ENCODE measurements at places on chromosomes 1 and 21. TPM values are rescaled to one million over a fixed set of nuclear protein-coding genes. Genes with fewer than 3 reads are reported as not detected.
A peak's percentile ranks its signal among the peaks of the same experiment; 100 is the strongest.

Gene TACSTD2
- total RNA-seq, result not detected

- DNase-seq, result no peak
Measured at GRCh38 chr1:205589618-205590456, 42.0 kb downstream of the ELK4 start.

DNA sequence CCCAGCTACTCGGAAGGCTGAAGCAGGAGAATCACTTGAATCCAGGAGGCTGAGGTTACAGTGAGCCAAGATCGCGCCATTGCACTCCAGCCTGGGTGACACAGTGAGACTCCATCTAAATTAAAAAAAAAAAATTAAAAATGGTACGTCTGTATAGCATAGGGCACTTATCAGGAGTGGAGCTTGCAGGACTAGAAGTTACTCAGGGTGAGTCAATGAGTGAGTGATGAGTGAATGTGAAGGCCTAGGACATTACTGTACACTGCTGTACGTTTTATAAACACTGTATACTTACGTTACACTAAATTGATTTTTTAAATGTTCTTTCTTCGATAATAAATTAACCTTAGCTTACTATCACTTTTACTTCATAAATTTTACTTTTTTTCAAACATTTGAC, 183.6 kb downstream of the NR5A2 start:
- no peak for DNase-seq

DNA sequence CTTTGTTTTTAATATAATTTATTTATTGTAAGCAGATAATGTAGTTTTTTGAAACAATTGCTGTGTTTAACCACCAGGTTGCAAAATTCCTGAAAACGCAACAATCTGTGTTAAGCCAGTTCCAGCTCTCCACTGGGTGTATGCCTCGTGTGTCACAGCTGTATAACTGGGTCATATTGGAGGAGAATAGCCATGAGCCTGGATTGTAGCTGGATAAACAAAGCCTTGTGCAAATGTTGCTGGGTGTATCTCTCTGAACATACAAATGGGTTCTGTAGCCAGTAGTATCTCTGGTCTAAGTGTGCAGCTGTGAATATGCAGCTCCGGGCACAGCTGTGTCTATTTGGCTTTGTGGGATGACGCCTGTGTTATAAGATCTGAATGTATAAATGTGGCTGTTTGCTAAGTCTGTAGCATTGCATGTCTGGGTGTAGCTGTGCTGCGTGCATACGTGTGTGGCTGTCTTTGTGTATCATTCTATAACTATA, 2.8 kb downstream of the TCEA3 start:
- no peak for DNase-seq

Gene VASH2
- total RNA-seq, result 1.3 TPM

DNA sequence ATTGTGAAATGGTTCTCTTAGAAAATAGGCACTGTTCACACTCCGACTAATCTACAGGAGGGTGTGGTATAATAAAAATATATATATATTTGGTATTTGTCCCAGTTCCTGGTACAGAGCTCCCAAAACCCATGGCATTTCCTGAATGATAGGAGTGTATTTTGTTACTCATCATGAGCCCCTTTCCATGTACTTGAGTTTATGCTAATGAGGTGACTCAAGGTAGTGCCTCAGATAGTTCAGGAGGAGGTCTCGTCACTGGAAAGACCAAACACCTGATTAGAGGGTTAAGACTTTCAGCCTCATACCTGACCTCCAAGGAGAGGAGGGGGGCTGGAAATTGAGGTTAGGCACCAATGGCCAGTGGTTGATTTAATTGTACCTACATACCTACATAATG, 57.9 kb downstream of the TTC3 start:
- no peak for DNase-seq

GRCh38 chr1:10640843-10641553, 155.4 kb downstream of the CASZ1 start:
- DNase-seq, result no peak

DNA sequence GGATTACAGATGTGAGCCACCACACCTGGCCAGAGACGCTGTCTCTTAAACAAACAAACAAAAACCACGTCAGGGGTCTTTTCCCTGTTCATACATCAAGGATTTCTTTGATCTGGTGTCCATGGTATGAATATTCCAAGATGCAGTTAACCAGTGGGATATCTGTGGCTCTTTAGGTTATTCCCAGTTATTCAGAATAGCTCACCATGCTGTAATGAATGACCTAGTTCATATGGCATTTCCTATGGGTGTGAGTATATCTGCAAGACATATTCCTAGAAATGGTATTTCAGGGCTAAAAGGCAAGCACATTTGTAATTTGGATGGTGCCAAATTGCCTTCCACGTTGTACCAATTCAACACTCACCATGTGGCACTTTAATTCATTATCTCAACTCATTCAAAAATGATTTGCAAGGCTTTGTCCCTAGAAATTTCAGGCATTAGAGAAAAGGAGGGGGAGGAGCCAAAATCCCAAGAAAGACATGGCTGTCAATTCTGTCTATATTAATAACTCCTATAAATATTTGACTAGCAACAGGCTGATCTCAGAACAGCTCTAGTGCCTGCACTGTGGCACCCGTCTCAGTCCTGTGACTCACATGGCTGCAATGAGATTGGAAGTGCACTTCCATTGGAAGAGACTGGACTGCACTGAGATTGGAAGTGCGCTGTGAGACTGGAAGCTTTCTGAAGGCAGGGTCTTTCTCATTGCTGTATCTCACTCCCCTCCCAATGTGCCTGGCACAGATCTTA, 6.0 kb upstream of the STMN1 start:
- no peak for DNase-seq

GRCh38 chr1:230796626-230797025, 49.4 kb downstream of the CAPN9 start:
- DNase-seq, result no peak

- DNase-seq, result no peak
Measured at GRCh38 chr21:29351691-29352090, 53.0 kb downstream of the BACH1 start.

- DNase-seq, result no peak
Measured at GRCh38 chr1:73749996-73750395, 448.0 kb downstream of the LRRIQ3 start.

GRCh38 chr1:27011058-27011764, 1.4 kb downstream of the TENT5B start:
- no peak for DNase-seq

DNA sequence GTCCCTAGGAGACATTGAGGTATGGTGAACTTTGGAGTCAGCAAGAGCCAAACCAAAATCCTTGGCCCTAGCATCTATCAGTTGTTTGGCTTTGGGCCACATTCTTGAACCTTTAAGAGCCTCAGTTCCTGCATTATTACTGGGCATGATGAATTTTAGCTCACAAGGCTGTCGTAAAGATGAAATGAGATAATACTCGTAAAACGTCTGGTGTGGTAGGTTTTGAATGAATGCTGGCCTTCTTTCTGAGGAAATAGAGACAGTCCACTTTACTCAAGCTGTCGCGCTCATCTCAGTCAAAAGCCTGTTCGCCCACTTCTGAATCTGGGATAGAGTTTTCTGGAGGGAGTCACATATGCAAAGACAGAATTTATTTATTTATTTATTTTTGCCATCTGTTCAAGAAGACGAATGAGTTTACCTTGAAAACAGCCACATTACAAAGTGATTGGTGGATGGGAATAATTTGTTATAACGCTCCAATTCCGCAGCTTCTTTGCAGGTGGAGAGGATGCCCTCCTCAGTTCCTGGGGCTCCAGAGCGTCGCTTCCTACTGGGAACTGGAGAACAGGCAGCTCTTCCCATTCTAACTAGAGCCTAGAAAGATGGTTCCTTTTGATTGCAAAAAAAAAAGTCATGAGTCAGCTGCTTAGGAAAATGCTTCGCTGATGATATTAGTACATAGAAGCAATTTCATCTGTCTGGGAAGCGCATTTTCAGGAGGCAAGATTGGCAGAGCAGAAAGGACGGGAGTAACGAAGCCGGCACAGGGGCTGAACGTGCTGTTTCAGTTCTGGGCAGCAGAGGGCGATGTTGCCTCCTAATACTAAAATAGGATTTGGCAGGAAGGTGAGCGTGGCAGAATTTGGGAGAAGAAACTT, 49.9 kb upstream of the CYP2J2 start:
- peak; percentile 22 for DNase-seq

- no peak for DNase-seq
Measured at GRCh38 chr1:114315631-114316030, 162.0 kb upstream of the SYT6 start.

DNA sequence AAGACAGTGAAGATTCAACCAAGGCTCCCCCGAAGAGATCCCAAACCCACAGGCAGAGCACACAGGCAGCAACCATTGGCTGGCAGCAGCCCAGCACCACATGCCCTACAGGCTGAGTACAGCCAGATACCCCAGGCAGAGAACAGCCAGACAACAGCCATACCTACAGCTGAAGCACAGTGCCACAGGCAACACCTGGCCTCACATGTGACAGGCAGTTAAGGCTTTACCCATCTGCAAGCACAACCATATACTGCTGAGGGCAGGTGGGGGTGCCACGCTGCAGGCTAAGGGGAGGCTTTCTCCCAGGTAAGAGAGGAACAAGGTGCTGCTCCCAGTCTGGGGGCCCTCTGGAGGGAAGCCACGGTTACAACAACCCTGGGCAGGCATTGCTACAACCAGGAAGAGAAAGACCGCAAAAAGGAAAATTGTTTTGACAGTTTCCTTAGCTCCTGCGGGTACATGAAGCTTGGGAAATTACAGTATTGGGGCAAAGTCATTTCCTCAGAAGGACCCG, 12.3 kb downstream of the CHIT1 start:
- DNase-seq, result no peak

Gene UBL4B
- not detected for total RNA-seq

Gene CAMK1G
- not detected for total RNA-seq

- DNase-seq, result no peak
Measured at GRCh38 chr1:38872401-38873026, 634 bp downstream of the MYCBP start.

DNA sequence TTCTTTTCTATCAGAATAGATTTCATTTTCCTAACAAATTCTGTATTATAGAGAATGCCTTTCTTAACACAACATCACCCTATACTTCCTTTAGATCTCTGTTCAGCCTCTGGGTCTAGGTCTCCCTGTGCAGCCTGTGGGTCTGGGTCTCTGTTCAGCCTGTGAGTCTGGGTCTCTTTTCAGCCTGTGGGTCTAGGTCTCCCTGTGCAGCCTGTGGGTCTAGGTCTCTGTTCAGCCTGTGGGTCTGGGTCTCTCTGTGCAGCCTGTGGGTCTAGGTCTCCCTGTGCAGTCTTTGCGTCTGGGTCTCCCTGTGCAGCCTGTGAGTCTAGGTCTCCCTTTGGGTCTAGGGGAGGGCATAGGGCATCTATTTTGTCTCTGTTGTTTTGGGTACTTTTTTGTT, 59.6 kb upstream of the DIP2A start:
- no peak for DNase-seq

DNA sequence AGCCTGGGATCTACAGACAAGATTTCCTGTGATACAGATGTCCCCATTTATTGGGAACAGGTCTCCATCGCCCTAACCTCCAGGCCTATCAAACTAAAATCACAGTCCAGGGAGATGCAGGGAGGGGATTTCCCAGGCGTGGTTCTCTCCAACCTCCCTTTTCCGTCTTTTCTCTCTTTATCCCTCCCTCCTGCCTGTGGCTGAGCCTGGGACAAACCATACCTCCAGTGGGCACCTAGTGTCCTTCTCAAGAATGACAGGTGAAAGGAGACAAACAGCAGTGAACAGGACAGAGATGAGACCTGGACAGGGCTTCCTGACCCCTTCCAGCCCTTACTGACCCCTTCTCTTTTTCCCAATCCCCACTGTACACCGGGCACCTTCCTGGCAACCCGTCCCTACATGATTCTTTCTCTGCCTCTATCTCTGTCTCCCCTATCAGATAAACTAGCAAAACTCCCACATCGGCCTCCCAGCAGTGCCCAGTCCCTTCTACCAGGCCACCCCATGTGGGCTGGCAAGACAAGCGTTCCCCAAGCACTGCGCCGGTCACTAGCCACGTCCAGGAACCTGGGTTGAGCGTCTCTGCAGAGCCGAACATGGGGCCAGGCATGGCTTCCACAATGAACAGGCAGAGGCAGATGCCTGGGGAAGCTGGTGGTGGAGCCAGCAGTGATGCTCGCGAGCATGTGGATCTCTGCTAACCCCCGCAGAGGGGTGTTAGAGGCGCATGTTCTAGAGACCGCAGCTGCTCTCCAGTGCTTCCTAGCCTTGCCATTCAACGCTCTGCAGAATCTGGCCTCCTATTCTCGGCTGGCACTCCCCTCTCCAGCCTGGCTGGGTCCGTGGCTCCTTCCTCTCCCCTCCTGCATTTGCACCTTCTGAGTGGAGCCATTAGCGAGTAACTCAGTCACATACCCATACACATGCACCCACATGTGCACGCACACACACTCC, 54.7 kb downstream of the ELK4 start:
- no peak for DNase-seq

DNA sequence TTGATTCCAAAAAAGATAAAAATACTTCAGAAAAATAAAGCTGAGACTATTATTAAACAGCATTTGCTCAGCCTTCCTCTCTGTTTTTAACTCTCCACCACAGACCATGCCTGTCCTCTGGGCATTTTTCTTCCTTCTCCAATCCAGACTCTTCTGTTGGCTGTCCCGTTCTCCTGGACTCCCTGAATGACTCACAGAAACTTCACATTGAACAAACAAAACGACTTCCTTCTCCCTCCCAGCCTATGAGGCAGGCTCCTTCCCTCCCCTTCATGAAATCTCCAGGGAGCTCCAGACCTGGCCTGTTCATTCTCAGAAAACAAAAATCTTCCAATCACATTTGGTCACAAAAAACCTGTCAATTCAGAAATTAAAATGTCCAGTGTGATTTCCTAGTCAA, 421.3 kb downstream of the NPHP4 start:
- no peak for DNase-seq
